Fibroblast of skin of abdomen (primary cell): ENCODE measurements at places on chromosomes 5 and 9.

- DNase-seq: no peak
Observed at GRCh38 chr9:98132158-98132557, 13.1 kb upstream of the TRIM14 start.

- no peak for DNase-seq
Observed at GRCh38 chr5:43155394-43156096, 34.8 kb downstream of the ZNF131 start.

- DNase-seq: no peak
Observed at GRCh38 chr9:90921969-90922368, 120.3 kb downstream of the SYK start.

GRCh38 chr5:27020973-27021372, 17.4 kb downstream of the CDH9 start:
- DNase-seq: peak; percentile 38

DNA sequence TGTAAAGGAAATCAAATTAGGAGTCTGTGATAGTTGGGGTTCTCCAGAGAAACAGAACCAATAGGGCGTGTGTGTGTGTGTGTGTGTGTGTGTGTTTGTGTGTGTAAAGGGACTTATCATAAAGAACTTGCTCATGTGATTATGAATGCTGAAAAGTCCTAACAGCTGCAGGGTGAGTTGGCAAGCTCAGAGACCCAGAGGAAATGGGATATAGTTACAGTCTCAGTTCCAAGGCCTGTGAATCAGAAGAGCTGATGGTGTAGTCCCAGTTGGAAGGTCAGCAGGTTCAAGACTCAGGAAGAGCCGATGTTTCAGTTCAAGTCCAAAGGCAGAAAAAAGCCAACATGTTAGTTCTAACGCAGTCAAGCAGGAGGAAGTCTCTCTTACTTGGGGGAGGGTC, 214.2 kb downstream of the ELAVL2 start:
- DNase-seq: peak; percentile 13

GRCh38 chr5:121834021-121834420, 17.7 kb upstream of the FTMT start:
- DNase-seq: no peak

DNA sequence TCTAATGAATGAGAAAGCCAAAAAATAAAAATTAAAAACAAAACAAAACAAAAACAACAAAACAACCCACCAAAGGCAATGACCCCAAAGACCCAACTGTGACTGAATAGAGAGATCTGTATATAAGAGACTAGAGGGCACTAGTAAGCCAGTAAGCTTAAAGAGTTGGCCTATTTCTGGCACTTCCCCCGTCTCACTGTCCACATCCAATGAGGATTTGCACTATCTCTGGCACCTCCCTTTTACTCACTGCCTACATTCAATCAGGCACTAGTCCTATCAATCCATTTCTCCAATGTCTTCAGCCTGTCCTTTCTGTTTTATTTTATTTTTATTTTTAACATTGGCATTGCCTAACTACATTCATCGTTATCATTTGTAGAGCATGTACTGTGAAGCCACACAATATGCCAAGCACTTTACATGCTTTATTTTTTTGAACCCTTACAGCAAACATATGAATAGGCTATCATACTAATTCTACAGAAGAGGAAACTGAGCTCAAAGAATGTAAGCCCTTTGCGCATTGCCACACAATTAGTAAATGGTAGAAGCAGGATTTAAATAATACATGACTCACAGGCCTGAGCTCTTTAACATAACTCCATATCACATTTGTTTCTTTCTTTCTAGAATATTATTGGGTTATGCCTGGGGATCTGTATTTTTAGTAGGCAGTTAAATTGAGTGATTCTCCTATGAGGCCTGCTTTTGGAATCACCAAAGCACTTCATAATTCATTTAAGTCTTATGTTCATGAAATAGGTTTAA, 70.0 kb downstream of the C6 start:
- DNase-seq: no peak

- DNase-seq: peak; percentile 47
Observed at GRCh38 chr9:130539420-130540223, 39.8 kb upstream of the FUBP3 start.

DNA sequence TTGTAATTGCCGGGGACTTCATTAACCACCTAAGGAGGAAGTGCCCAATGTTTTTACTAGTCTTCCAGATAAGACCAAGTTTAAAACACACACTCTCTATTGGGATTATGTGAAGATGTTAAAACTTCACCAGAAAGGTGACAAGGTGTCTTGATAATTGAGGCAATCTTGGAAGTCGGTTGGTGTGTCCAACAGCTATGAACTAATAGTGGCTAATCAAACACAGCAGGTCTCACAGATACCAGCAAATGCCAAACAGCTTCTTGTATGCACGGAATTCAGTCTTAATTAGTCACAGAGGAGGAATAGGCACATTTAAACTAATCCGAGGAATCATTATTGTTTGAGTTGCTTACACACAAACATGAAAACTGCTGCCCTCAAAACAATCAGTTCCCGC, 214.5 kb downstream of the SEC61B start:
- peak; percentile 33 for DNase-seq

DNA sequence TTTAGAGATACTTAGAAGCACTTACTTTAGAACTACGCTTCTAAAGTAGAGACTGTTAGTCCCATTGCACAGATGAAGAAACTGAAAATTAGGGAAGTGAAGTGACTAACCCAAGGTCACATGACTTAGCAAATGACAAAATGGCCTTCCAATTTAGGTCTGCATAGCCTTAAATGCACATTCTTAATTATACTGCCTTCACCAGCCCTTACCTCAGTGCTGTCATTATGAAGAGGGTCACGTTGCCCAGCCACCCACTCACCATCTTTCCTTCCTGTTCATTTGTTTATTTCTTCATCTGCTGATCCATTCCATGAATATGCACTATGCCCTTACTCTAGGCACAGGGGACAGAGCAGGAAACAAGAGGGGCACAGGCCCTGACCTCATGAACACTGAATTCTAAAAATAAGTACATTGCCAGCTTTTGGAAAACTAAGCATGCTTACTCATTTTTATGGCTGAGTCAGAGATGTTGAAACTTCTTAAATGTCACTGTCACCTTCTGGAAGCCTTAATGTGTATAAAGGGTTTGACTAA, 8.6 kb downstream of the HAVCR2 start:
- DNase-seq: peak; percentile 34

- peak; percentile 65 for DNase-seq
Observed at GRCh38 chr9:124771867-124772679, 962 bp upstream of the NR6A1 start.

DNA sequence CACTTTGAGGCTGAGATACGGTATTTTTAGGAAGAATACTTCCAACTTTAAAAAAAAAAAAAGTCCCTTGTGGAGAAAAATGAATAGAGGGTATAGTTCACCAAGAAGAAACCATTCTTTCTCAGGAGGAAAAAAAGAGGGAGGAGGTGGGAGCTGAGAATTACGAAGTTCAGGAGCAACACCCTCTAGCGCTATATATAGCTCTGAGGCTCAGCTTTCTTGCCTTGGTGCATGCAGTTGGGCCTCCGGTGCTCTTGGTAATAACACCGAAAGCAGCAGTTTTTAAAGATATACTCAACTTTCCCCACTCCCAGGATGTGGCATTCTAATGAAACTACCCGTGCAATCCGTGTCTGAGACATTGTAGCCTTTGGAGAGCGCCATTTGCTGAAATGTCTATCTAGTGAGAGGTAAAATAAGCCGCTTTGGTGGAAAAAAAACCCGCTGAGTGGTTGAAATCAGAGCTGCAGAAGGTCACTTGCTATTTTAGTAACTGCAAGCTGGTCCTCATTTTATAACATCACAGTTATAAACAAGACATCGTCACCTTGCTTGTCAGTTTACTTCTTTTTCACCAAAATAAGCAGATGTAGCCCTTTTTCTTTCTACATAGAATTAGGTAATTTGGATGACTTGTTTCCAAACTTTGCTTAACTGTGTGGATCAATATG, 156.4 kb downstream of the RORB start:
- DNase-seq: no peak

DNA sequence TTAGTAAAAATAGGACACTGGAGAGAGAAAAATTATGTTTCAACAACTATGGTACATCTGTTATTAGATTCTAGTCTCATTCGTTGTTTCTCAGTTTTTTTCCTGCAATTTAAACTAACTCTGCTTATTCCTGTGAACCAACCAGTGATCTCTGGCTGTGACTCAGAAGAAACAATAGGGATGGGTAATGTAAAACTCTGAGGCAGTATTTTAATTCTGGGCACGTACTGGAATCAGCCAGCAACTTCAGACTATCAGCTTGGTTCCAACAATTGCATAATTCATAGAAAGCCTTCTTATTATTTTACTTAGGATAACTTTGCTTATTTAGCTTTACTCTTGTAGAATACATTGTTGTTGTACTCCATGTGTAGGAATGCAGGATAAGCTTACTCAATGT, 28.8 kb downstream of the MLLT3 start:
- DNase-seq: peak; percentile 40

GRCh38 chr9:21856301-21857094, 54.1 kb downstream of the MTAP start:
- DNase-seq: peak; percentile 64

GRCh38 chr5:167598166-167598565, 693.3 kb upstream of the WWC1 start:
- no peak for DNase-seq

DNA sequence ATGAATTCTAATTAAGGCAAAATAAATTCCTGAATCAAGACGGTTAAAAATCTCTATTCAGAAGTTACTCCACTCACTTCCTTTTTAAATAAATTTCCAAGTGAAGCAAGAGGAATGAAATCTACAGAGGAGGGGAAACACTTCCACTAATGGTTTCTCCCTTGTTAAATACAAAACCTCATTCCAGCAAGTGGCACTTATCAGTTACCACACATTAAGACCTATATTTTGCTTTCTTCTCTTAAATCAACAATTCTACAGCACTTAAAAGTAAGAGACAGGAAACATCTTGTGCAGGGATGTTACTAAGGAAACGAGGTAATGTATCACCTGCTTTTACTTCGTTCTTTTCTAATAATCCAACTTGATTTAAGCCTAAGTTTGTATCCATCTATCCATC, 172.6 kb downstream of the RAPGEF6 start:
- DNase-seq: no peak

DNA sequence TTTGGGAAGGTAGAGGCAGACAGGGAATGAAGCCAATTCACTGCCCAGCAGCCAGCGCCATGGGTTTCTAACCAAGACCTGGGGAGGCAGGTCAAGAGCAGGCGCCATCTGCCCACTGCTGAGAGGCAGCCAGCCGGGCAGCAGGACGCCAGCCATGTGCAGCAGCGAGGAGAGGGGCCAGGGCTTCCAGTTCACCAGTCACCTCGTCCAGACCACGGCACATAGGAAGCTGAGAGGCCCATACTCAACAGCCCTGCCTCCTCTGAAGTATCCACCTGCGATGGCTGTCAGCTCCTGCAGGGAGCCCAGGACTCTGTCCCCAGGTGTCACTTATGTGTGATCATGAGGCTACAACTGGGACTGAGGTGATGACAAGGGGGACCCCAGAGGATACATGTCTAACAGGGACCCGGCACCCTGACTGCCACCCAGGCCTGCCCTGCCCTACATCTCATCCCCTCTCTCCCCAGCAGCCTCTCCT, 30.1 kb downstream of the IPPK start:
- no peak for DNase-seq

- no peak for DNase-seq
Observed at GRCh38 chr5:168941901-168942300, 359.0 kb downstream of the SLIT3 start.

- DNase-seq: no peak
Observed at GRCh38 chr9:84893419-84894128, 224.0 kb downstream of the NTRK2 start.

DNA sequence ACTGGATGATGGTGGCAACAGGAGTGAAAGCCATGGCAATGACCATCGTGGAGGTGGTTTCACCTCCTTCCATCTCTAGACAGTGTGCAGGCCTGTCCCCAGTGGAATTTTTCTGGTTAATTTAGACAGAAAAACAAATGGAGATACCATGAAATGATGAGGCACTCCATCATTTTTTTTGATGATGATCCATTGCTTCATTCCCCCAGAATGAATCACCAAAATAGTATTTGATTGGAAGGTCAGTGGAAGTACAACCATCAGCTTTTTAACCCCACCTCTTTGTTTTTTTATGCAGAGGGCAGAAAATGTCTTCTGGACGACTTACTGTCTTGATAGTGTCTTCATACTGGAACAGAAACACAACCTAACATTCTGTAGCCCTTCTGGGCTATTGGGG, 42.6 kb upstream of the ADRA1B start:
- peak; percentile 61 for DNase-seq

DNA sequence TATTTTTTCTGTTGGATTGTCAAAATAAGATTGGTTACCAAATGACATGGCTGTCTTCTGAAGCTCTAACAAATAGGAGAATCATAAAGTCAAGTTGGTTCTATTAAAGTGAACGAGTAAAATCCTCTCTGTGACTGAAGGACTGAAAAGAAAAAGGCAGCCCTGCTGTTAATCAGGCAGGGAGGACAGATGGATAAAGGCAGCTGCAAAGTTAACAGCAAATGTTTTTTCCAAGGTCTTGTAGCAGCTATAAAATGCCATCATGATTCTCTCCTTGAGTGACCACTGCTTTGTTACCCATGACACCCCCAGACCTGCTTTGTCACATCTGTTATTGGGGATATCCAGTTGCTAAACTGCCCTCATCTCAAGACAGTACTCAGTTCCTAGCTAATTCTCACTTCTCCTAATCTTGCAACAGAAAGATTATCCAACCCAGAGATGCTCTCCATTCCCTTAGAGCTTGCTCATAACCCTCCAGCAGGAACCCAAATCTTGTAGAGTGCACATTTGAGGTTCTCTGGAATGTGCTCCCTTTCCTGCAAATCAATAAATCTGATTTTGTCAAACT, 89.7 kb upstream of the PARP8 start:
- DNase-seq: no peak

DNA sequence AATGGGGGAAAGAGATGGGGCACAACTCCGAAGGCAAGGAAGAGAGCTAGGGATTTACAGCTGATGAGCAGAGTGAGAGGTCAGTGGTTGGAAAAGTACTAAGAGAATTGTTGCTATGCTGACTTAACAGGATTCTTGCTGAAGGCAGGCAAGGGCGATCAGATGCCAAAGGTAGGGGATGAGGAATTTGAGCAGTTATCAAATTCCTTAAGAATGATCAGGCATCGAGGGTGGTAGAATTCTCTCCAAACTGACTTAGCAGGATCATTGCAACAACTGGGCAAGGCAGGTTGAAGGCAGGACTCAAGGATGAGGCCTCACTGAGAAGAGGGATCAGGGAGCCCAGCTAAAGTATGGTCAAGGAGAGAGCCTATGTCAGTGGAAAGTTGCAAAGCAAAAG, 171.0 kb downstream of the HSD17B3 start:
- no peak for DNase-seq

- no peak for DNase-seq
Observed at GRCh38 chr9:133709015-133709611, 29.0 kb downstream of the SARDH start.

GRCh38 chr5:62585751-62586150, 7.1 kb downstream of the LRRC70 start:
- no peak for DNase-seq

DNA sequence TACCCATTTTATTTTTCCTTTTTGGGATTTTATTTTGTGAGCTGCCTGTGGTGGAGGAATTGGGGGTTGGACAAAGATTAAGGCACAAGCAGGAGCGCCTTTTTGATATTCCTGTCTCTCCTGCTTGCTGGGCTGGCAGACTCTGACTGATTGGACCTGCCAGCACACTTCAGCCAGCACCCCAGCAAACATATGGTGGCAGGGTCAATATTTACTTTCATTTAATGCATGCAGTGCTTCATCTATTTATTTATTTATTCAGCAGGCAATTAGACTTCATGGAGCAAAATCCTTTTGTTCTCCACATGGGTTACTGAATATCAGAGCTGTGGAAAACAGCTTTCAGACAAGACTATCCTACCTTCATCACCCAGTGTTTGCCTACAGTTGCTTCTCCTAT, 48.4 kb upstream of the EPB41L4A start:
- DNase-seq: no peak

GRCh38 chr9:6703898-6704639, 53.7 kb upstream of the KDM4C start:
- peak; percentile 83 for DNase-seq
